H1 (cell line): ENCODE measurements at places on chromosomes 6 and 20. TPM values are rescaled to one million over a fixed set of nuclear protein-coding genes. Genes with fewer than 3 reads are reported as not detected.

The HNF4A gene
- total RNA-seq, result not detected in 2 replicates

The TRIM31 gene
- total RNA-seq, result not detected in 2 replicates

- DNase-seq, result no peak
Observed at GRCh38 chr6:9593554-9593953, 821.3 kb downstream of the TFAP2A start.

DNA sequence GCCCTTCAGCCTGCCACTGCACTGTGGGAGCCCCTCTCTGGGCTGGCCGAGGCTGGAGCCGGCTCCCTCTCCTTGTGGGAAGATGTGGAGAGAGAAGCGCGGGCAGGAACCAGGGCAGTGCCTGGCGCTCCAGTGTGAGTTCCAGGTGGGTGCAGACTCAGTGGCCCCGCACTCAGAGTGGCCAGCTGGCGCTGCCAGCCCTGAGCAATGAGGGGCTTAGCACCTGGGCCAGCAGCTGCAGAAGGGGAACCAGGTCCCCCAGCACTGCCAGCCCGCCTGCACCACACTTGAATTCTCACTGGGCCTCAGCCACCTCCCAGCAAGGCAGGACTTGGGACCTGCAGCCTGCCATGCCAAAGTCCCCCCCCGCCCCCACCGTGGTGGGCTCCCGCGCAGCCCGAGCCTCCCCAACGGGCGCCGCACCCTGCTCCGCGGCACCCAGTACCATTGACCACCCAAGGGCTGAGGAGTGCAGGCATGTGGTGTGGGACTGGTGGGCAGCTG, 205.9 kb downstream of the CLVS2 start:
- DNase-seq, result no peak

- no peak for DNase-seq
Observed at GRCh38 chr6:115914098-115914497, 146.6 kb downstream of the FRK start.

GRCh38 chr20:35698298-35699126, 640 bp downstream of the NFS1 start:
- DNase-seq, result peak; percentile 50

GRCh38 chr6:7726416-7727085, 652 bp downstream of the BMP6 start:
- no peak for DNase-seq
